Lung (tissue), 17 donors: ENCODE measurements at places on chromosomes 13 and 19.

DNA sequence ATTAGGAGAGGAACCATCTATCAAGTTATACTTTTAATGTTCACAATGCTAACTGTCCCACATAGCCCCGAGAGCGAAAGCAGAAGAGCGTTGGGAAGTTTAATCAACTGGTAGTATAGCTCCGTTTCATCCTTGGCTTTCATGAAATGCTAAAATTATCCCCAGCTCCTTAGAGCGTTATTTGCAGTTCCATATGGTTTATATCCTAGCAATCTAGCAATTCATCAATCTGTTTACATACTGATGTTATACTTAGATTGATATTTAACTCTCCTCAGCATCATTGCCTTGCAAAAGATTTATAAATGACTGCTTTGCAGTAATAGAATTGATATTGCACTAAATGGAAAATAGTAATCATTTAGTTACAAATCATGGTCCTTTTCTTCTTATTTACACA is 419.8 kb downstream of the COG6 start:
- peak; percentile 15 for DNase-seq

- DNase-seq, result no peak
These were observed 329 bp upstream of the ZNF439 start for GRCh38 chr19:11848200-11848593.

- DNase-seq, result no peak
These were observed 82.2 kb downstream of the TNFSF11 start for GRCh38 chr13:42656161-42656560.

GRCh38 chr13:100302391-100302790 is 213.5 kb downstream of the PCCA start:
- no peak for DNase-seq

DNA sequence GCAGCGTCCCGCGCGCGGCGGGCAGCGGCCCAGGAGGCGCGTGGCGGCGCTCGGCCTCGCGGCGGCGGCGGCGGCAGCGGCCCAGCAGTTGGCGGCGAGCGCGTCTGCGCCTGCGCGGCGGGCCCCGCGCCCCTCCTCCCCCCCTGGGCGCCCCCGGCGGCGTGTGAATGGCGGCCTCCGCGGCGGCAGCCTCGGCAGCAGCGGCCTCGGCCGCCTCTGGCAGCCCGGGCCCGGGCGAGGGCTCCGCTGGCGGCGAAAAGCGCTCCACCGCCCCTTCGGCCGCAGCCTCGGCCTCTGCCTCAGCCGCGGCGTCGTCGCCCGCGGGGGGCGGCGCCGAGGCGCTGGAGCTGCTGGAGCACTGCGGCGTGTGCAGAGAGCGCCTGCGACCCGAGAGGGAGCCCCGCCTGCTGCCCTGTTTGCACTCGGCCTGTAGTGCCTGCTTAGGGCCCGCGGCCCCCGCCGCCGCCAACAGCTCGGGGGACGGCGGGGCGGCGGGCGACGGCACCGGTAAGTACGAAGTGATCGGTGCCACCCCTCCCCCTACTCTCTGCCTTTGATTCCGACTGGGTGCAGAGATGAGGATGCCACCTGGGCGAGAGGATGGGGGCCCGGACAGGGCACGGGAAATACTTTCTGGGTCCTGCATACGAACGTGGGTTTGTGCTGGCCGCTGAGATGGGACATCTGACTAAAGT is 874 bp downstream of the TRIM28 start:
- no peak for DNase-seq

DNA sequence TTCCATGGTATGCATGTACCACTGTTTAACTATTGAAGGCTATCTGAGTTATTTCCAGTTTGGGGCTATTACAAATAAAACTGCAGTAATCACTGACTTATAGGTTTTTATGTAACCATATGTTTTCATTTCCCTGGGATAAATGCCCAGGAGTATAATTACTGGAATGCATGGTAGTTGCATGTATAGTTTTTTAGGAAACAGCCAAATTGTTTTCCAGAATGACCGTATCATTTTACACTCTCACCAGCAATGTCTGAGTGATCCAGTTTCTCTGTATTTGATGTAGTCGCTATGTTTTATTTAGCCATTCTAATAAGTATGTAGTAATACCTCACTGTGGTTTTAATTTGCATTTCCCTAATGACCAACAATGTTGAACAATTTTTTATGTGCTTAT is 42.0 kb downstream of the CYSLTR2 start:
- peak; percentile 86 for DNase-seq

GRCh38 chr19:17829855-17830566 is 8.7 kb upstream of the INSL3 start:
- peak; percentile 30 for DNase-seq
